ENCODE measurements at places on chromosomes 6 and 20.

DNA sequence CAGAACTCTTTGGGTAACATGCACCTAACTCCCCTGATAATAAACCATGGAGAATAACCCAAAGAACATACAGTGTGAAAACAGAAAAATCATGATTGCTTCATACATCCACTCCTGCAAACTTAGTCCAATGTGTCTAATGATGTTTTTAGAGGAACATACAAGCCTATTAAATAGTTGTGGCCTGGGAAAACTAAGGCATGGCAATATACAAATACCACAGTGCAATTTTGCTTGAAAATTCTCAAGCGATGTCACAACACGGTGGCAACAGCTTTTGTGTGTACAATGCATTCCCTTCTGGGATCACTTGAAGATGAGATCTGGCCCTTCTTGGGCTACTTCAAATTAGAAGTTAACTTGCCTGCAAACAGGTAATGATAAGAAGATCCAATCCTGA lies 16.7 kb downstream of the MAP3K5 start:
- DNase-seq = no peak

DNA sequence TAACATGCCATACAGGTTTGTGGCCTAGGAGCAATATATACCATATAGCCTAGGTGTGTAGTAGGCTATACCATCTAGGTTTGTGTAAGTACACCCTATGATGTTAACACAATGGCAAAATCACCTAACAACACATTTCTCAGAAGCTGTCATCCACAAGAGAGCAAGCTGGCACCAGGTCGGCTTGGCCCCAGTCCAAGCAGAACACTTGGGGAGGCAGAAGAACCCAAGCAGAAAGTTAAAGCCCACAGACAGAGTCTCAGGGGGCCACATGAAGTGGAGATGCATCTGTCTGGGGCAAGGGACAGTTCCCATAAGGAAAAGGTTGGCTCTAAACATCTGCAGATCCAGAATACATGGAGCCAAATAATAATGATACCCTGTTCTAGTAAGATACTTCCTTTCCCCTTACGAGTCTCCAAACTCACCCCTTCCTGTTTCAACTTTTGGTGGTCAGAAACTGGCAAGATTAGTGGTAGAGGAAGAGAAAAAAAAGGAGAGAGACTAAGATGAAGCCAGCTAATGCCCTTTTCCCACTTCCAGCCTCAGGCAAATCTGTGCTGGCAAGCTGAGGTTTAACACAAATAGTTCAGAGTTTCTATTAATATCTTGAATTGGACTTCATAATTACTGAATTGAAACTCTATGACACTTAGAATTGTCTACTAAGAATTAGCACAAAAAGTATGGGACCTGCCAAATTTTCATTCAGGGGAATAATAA lies 29.5 kb downstream of the TCF21 start:
- DNase-seq = no peak

GRCh38 chr20:48623176-48623905 lies 204.5 kb downstream of the PREX1 start:
- DNase-seq = no peak

GRCh38 chr6:7761051-7761450 lies 35.2 kb downstream of the BMP6 start:
- DNase-seq = no peak

GRCh38 chr20:47062226-47062890 lies 167.7 kb downstream of the EYA2 start:
- no peak for DNase-seq

Data from H9 (cell line).